Purkinje cell (primary cell): ENCODE measurements at places on chromosomes 5 and 9. TPM values are rescaled to one million over a fixed set of nuclear protein-coding genes. Genes with fewer than 3 reads are reported as not detected.

The NDUFS6 gene
- 61.9 and 66.2 TPM in 2 replicates for polyA plus RNA-seq

The SHISAL2B gene
- polyA plus RNA-seq, result not detected in 2 replicates

The SLC36A1 gene
- 0.78 and 1.5 TPM in 2 replicates for polyA plus RNA-seq

The DOCK8 gene
- polyA plus RNA-seq, result 0.89 TPM in 1 of 2 replicates, not detected in the other

The ADGRD2 gene
- not detected in 2 replicates for polyA plus RNA-seq

The ADAMTSL2 gene
- polyA plus RNA-seq, result 0.52 TPM in 1 of 2 replicates, not detected in the other

The CACNA1B gene
- 0.41 and 1.9 TPM in 2 replicates for polyA plus RNA-seq

The ISOC1 gene
- 17.3 and 19.0 TPM in 2 replicates for polyA plus RNA-seq

The CARTPT gene
- polyA plus RNA-seq, result 5.1 TPM in 1 of 2 replicates, not detected in the other

The C9orf50 gene
- polyA plus RNA-seq, result not detected in 2 replicates
